ENCODE measurements at places on chromosomes 3 and 15. TPM values are rescaled to one million over a fixed set of nuclear protein-coding genes. Genes with fewer than 3 reads are reported as not detected.

DNA sequence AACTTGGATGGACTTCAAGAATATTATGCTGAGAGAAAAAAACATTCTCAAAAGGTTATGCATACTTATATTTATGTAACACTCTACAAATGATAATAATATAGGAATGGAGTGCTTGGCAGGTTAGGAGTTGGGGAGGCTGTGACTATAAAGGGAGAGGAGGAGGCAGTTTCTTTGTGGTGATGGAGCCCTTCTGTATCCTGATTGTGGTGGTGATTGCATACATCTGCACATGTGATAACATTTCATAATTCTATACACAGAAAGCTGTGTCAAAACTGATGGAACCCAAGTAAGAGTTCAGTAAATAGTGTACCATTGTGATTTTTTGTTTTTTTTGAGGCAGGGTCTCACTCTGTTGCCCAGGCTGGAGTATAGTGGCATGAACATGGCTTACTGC is 31.7 kb upstream of the FAM3D start:
- no peak for DNase-seq

GRCh38 chr3:40691452-40691861 is 166.7 kb downstream of the ZNF621 start:
- DNase-seq = no peak

- DNase-seq = no peak
These were observed 256.7 kb upstream of the HES1 start for GRCh38 chr3:193879099-193879863.

DNA sequence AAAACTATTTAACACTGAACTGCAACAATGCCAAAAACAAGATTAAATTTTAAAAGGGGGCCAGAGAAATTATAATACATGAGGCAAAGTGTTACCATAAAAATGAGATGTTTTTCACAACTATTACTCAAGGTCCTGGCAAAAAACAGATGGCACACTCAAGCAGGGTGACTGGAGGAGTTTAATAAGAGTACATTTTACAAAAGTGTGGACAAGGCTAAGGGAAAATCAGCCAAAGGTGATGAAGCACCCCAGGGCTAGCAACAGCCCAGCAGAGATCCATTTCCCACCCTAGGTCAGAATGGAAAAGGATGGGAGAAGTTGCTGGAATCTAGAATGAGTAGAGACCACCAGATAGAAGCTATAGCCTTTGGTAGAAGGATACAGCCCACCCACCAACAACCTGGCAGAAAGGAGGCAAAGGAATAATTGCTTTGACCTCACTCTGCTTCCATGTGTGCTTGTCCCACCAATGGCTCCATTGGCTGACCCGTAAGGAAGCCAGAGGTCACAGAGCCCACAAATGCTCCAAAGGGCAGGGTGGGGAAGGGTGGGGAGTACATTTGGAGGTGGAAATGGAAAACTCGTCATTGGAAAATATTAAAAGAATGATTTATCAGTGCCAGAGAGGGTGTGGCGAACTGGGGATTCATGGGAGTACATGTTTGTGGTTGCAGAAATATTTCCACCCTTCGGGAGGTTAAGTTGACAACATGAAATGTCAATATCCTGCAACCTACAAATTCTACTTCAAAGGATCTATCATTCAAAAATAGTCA is 161.0 kb upstream of the UBE2E2 start:
- no peak for DNase-seq

DNA sequence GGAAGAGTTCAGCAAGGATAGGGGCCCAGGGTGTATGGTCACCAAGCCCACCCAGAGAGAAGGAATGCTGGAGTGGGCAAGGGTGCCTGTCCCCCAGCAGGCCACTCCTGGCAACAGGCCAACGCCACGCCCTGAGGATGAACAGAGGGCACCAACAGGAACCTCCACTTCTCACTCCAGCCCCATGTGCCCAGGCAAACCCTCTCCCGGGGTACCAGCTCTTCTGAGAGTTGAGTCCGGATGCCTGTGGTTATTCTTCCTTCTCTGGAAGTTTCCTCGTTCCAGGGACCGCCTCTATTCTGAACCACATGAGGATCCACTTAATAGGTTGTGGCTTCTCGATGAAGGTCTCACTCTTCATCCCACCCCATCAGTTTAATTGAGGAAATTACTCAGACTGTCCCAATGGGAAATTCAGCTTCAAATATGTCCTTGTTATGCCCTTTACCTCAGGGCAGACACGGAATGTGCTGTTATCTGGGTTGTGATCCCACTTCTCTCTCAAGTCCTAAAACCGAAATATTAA is 114.3 kb downstream of the LIPC start:
- no peak for DNase-seq

- no peak for DNase-seq
These were observed 307.6 kb downstream of the GAP43 start for GRCh38 chr3:115930922-115931321.

GRCh38 chr3:193997228-193998122 is 138.5 kb upstream of the HES1 start:
- DNase-seq = no peak

The CSPG5 gene
- 3.4 TPM for total RNA-seq

GRCh38 chr3:155870945-155871745 is 695 bp downstream of the GMPS start:
- peak; percentile 60 for DNase-seq

The CAND2 gene
- total RNA-seq = 16.5 TPM

All from GM23338 (cell line).